KG1 (cell line): ENCODE measurements at places on chromosomes 3 and 15.

DNA sequence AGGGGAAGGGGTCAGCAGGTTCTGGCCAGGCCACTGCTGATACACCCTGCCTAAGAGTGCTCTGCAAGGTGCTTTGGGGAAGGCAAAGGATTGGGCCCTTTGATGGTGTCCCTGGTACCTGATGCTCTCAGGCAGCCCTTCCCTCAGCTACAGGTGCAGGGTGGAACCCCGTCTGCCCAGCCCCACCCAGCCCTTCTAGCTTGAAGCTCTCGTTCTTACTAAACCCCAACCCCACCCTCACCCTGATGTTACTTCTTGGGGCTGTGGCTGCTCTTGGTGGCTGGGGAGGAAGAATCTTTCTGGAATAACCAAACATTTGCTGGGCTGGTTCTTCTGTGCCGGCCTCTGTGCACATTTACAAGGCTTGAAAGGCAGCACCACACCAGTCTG, 6.4 kb downstream of the GNAI2 start:
- no peak for DNase-seq

- no peak for DNase-seq
Measured at GRCh38 chr3:63450634-63451363, 172.7 kb downstream of the SYNPR start.

DNA sequence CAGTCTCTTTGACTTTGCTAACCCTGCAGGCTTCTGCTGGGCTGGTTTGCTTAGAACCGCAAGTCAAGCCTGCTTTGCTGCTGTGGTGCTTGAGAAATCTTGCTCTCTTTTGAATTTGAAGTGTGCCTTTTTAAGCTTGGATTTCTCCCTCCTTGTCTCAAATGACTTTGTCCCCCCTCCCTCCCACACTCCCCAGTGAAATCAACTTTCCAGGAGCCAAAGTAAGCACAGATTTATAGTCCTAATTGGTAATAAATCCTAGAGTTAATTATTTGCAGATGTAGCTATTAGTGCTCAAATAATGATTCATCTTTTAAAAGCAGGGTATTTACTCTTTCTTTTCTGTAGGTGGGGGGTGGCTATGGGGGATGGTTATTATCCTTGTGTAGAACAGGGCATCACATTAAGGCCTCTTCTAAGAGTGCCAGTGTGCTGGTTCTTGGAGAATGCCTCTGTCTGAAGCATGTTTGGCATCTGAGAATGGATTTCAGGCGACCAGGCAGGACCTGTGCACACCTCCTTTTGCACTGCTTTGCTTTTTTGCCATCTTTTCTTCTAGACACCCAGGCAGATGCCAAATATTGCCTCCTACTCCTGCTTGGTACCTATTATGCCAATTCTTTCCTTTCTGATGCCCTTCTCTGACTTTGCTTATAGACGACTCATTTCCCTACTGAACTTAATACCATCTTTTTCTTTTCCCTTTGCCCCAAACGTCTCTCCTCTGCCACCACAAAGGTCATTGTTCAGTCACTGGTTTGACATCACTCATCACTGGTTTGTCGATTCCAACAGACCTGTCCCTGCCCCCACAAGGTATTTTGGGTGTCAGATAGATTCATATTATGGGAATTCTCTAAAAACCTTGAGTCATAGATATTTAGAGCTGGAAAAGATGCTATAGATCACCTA, 50.7 kb downstream of the CLDN11 start:
- DNase-seq: no peak

DNA sequence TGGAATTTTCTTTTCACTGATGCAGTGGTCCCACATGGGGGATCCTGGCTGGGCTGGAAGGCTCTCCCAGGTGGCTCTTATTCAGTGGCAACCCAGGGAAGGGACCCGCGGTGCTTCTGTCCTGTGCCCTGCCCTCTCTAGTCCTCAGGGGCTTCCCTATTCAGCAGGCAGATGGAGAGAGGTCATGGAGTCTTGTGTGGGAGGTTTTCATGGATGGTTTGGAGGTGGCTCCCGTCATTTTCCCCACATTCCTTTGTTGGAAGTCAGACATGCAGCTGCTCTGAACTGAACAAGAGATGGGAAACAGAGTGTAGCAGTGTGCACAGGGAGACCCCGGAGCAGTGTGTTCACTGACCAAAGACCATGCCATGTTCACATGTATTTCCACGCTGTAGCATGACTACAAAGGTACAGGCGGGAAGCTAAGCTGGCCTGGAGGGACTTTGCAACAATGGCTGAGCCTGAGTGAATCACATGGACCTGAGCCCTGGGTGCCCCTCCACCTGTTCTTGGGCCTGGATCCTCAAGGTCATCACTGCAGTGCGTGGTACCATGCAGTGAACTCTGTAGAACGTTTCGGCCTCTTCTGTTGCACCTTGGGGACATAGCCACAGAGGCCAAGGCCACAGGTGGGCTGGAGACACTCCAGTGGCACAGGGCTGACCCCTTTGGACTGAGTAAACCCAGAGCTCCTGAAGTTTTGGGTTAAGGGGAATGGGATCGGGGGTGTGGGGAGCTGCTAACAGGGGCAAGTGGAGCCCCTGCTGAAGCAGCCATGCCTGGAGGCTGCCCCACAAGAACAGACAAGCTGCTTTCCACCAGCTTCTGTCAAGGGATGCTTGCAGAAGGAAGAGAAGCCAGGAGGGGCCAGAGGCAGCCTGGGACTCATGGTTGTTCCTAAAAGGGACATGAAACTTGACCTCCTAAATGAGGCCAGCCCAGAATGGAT, 123.0 kb downstream of the ASB7 start:
- no peak for DNase-seq

DNA sequence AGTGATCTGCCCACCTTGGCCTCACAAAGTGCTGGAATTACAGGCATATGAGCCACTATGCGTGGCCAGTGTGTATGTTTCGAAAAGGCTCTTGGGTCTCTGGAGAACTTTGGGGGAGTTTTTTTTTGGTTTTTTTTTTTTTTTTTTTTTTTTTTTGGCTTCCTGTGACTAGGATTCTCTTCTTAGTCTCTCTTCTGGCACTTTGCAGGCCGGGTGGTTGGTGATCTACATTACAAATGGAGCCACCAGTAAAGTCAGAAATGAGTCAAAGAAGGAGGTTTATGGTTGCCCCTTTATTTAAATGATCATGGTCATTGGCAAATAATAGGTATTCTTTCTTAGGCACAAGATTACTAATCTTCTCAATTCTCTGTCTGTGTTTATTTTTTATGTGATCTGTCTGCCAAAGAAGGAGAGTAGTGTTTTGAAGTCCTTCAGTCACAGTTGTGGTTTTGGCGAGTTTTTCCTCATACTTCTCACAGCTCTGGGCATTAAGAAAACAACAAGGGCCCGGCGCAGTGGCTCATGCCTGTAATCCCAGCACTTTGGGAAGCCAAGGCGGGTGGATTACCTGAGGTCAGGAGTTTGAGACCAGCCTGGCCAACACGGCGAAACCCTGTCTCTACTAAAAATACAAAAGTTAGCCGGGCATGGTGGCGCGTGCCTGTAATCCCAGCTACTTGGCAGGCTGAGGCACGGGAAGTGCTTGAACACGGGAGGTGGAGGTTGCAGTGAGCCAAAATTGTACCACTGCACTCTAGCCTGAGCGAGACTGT, 38.3 kb downstream of the PDE8A start:
- DNase-seq: no peak

- DNase-seq: no peak
Measured at GRCh38 chr15:79676621-79677020, 220.2 kb downstream of the MTHFS start.

GRCh38 chr3:109122690-109123089, 4.8 kb upstream of the MORC1 start:
- no peak for DNase-seq

DNA sequence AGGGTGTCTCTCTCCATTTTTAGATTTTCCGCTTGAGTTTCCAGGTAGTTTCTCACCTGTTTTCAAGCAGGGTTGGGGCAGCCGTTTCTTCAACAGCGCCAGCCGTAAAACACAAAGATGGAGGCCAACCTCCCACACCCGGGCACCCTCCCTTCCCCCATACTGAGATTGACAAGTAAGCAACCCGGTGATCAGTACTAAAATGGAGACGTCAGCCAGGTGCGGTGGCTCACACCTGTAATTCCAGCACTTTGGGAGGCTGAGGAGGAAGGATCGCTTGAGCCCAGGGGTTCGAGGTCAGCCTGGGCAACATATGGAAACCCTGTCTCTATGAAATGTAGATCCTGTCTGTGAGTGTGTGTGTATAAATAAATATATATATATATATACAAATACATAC, 903 bp upstream of the ZSCAN2 start:
- no peak for DNase-seq

GRCh38 chr3:133106169-133106568, 68.0 kb downstream of the TMEM108 start:
- no peak for DNase-seq

- no peak for DNase-seq
Measured at GRCh38 chr3:66423791-66424190, 77.0 kb downstream of the LRIG1 start.

DNA sequence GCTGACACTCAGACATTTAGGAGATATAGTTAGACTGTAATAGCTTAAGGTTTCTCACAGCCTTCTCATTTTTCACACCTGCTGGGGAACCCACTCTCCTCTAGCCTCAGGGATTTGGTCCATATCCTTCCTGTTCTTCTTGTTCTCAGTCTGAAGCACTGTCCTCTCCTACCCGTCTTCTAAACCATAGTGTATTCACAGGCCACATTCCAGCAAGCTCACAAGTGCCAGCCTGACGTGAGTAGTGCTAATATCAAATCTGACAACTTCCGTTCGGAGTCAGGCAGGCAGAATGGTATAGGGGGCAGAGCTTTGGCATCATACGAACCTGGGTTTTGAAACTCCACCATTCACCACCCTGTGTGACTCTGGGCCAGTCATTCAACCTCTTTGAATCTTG, 6.9 kb upstream of the CA12 start:
- DNase-seq: no peak

- DNase-seq: no peak
Measured at GRCh38 chr3:50194128-50194902, 2.9 kb downstream of the GNAT1 start.

DNA sequence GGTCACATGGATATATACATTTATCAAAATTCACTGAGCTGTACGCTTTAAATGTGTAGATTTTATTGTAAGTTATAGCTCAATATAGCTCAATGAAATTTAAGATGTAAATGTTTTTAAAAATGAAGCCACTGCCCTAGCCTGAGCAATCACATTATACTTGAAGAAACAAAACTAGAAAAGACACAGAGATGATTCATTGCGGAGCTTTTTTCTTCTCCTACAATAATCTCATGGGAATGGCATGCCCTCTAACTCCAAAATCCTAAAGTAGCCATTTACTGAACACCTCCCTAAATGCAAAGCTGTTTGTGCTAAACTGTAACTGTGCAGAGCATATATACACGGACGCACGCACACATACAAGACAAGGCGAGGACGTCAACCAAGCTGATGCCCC, 84.2 kb downstream of the MYO9A start:
- DNase-seq: no peak

GRCh38 chr3:107392549-107393165, 15.4 kb downstream of the CCDC54 start:
- no peak for DNase-seq

GRCh38 chr3:189403194-189403593, 228.0 kb upstream of the TP63 start:
- DNase-seq: no peak

DNA sequence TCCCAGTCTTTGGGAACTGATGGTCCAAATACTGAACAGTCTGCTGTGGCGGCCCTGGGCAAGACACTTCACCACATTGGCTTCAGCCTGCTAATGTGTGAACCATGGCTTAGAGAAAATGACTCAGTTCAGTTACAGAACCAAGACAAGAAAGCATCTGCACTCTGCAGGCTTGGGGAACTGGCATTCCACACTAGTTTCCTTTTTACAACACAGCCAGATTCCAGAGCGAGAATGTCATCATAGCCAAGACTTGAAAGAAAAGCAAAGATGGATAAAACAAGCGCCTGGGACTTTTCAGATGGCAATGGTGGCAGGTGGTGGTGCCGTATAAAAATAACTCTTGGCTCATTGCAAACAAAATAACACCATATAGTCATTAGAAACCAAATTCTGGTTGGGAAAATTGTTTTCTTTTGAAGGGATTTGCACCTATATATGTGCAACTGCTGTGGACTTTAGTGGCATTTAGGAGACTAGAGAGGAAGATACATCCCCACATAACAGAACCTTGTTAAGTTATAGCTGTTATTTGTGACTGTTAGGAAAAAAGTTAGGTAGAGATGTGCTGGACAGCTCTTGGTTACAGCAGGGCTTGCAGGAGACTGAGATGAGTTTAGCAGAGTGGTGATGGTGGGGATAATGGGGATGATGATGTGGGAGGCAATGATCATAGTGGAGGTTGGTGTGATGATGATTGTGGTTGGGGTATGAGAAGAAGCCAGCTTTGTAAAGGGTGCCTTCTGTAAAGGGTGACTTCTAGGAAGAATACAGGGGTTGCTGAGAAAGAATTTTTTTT, 273.6 kb downstream of the THRB start:
- no peak for DNase-seq
